ENCODE measurements at places on chromosomes 1 and 21.

DNA sequence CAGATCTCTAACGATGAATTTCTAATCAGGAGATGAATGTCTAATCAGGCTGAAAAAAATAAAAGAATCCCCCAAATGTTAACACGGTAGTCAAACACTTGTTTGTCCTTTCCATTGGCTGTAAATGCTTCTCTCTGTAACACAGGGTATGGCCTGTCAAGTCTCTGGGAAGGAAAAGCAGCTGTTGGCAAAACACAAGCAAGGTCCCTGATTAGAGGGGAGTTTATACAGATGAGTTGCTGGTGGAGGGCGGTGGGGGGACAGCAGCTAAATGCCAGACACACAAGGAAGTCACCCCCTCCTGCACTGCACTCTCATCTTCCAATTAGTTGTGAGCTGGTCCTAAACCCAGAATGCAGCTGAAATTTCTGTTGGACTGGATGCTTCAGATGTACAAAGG, 51.0 kb downstream of the PGBD5 start:
- no peak for DNase-seq

DNA sequence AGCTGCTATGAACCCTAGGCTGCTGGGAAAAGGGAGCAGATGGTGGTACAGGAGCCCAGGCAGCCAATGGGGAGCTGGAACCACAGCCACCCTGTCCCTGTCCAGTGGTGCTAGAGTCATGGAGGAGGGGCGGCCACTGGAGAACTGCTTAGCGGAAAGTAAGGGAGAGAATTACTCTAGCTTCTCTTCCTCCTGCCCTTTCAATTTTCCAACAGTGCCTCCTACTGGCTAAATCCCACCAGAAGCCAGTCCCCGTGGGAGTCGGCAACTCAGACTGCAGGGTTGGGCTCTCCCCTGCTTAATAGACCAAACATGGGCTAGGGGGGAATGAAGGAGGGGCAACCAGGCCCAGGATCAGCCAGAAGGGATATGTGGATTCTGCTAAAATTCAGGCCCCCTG, 154.5 kb downstream of the ACTL8 start:
- no peak for DNase-seq

- DNase-seq: no peak
Measured at GRCh38 chr1:43980255-43981134, 1.5 kb downstream of the B4GALT2 start.

- peak; percentile 46 for DNase-seq
Measured at GRCh38 chr1:30707412-30708360, 15.7 kb downstream of the MATN1 start.

- DNase-seq: peak; percentile 13
Measured at GRCh38 chr1:223363057-223363855, 720 bp downstream of the SUSD4 start.

DNA sequence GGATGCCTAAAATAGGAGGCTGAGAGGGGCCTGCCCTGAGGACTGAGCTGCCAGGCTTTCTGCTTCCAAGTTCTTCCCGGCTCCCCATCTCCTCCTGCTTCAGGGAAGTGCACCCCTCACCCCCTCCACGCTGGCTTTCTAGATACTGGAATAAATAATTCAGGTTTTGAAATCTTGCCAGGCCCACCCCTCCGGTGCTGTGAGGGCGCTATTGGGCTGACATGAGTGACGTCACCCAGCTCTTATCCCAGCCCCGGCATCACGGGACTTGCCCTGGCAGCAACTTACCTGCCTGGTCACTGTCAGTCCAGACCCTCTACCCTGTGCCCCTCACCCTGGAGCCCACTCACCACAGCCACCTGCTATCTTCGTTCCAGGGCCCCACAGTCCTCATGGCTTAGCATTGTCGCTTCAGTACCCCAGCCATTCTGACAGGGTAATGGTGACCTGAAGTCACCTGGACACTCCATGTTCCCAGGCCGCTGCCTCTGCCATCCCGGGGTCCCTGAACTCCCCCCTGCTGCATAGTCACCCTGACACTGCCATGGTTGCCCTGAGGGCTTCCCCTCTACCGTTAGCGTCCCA, 819 bp upstream of the GPR3 start:
- no peak for DNase-seq

DNA sequence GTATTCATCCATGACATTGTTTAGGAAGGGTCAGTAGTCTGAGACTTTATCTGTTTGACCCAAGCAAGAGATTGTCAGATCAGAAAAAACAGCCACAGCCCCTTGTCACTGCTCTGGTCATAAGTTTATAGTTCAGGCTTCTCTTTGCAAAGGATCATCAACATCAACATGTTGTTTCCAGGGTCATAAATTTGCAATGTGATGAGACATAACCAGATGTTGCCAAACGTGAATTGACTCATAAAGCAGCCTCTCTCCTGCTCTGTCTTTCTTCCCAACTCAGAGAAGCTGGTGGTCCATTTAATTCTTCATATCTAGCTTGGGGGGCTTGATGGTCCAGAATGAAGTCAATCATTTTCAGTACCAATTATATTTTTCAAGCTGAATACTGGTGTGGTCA, 507.2 kb upstream of the PBX1 start:
- no peak for DNase-seq

DNA sequence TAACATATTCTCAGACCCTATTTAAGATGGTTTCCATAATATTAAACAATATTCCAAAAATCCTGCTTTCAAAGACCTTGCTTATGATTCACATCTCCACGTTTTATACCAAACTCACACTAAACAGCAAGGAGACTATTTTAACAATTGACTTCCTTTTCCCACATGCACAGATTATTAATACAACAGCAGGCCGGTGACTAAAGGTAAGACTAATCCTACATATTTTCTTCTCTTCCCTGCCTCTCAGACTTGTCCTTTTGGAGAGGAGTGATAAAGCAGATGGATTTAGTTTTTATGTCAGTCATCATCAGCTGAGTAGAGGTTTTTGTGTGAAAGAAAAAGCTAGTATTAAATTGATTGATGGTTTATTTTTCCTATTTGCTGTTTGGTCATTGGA, 400.6 kb downstream of the NTNG1 start:
- DNase-seq: no peak

DNA sequence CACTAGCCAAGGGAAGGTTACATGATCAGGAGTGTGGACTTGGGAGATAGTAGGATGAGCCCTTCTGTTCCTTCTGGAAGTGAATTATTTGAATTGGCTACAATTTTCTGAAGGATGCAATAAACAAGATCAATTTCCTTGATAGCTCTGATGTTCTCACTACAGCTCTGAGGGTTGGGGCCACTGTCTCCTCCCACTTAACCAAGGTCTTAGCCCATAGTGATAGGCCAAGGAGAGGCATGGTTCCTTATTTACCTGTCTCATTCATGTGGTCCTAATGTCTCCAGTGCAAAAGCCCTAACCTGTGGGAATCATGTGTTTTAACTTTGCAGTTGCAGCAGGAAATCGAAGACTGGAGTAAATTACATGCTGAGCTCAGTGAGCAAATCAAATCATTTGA, 34.8 kb downstream of the MIA3 start:
- no peak for DNase-seq

DNA sequence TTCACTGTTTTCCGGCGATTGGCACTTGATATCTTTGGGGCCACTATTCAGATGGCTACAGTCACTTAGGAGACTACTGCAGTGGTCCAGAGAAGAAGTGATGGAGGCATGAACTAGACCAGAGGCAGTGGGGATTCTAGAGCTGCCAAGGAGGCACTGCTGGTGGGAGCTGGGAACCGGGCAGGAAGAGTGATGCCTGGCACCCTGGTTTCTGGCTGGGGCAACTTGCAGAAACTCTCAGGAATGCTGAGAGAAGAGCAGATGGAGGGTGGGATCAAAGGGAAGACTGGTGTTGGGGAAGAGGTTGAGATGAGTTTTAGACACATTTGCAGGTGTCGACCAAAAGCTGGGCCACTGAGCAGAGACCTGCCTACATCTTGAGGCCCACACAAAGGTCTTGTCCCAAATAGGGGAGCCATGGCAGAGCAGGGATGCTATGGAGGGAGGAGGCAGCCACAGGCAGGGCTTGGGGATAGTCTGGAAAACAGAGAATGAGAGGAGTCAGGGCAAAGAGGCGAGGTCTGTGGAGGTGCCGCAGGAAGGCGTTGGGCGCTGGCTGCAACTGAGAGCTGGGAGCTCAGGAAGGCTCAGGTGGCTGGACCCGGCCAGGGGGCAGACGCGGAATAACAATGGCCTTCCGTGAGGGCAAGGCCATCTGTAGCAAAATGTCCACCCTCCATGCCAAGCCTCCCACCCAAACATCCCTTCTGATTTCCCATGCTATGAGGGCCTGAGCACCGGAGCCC, 118.9 kb downstream of the TOMM20 start:
- no peak for DNase-seq

GRCh38 chr1:224256640-224257039, 73.3 kb downstream of the NVL start:
- no peak for DNase-seq

- DNase-seq: no peak
Measured at GRCh38 chr1:60890664-60891063, 191.7 kb upstream of the NFIA start.

GRCh38 chr1:207156826-207157225, 52.8 kb downstream of the C4BPA start:
- no peak for DNase-seq

- no peak for DNase-seq
Measured at GRCh38 chr1:234616644-234617043, 6.7 kb upstream of the IRF2BP2 start.

DNA sequence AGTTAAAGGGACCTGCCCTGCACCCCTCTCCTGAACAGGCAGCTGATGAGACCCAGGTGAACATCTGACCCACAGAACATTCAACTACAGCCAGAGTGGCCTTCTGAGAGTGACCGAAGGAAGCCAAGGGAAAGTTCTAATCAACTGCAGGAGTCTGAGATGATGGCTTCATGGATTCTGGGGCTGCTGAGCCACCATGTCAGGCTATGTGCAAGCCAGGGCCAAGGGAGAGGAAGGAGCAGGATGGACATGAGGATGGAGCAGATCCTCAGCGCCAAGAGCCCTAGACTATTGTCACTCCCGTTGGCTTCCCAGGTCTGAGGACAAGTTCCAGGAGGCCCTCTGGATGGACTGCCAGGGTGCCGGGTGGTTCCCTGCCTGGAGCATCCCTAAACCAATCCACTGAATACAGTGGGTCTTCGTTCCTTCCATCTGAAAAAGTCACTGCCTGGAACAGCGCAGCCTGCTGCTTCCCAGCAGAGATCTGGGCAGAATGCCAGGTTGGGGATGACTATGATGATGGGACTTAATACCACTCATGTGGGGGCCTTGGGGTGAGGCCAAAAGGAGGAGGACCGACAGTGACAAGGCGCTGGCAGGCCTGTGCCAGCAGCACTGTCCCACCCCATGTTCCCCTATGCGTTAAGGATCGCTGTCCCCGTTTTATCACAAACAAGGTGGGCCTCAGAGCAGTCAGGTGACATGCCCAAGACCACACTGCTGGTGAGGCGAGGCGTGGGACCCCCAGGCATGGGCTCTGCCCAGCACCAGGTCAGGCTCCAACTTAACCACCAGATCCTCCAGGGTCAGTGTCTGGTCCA, 19.8 kb downstream of the SPOCD1 start:
- DNase-seq: no peak

GRCh38 chr1:20425622-20426021, 60.4 kb downstream of the CAMK2N1 start:
- no peak for DNase-seq

GRCh38 chr1:209805875-209806760, at the start of gene IRF6:
Gene IRF6, minus strand, starts transcription at chr1:209806142. Its CDS starts 4,729 bp downstream, at chr1:209801413.
- no peak for DNase-seq

DNA sequence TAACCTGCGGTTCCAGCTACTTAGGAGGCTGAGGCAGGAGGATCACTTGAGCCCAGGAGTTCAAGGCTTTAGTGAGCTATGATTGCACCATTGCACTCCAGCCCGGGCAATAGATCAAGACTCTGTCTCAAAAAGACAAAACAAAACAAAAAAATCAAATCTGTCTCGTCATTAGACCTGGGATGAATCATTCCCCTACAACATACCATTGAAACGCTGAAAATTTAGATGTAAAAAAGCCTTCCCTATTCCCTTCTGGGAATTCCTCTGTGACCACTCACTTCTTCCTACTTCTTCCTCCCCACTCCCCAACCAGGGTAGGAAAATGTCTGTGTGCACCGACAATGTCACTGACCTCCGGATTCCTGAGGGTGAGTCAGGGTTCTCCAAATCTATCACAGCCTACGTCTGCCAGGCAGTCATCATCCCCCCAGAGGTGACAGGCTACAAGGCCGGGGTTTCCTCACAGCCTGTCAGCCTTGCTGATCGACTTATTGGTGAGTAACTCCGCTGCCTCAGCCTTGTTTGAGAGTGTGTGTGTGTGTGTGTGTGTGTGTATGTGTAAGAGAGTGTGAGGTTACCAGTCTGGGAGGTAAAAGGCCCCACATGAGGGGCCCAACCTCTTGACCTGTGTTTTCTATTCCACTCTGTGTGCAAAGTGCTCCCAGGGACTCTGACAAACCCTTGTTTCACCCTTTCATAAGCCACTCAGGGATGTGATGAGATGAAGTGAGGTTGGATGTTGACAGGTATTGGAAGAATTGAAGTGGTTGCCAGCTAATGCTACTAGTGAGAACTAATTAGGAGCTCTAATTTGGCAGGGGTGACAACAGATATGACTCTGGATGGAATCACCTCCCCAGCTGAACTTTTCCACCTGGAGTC, 16.3 kb upstream of the SARS1 start:
- no peak for DNase-seq

DNA sequence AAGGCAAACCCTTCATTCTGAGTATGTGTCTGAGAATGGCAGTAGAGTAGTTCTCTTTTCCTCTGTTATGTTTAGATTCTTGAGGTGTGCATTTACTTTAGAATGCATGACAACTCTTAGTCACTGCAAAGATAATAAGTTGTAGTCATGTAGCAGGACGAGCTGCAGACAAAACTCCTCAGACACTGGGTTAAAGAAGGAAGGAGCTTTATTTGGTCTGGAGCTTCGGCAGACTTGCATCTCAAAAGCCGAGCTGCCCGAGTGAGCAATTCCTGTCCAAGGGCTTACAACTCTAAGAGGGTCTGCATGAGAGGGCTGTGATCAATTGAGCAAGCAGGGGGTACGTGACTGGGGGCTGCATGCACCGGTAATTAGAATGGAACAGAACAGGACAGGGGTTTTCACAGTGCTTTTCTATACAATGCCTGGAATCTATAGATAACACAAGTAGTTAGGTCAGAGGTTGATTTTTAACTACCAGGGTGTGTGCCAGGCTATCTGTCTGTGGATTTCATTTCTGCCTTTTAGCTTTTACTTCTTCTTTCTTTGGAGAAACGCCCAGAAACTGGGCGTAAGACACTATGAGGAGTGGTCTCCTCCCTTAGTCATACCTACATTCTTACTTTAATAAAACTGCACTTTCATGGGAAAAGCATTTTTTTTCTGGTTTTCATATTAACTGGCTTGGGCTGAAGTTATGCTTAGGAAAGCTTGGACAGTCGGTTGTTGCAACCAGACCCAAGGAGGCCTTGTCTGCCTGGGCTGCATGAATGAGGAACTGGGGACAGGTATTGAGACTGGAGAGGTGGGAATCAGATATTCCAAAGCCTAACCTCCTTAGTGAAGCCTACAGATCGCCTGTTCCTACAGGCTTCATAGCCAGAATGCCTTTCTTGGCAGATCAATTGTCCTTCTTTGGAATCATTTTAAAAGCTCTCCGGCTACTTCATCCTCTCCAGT, 115.1 kb downstream of the RHOU start:
- DNase-seq: no peak

GRCh38 chr1:31670593-31670964, 25.9 kb upstream of the PEF1 start:
- DNase-seq: no peak
